ENCODE measurements at places on chromosomes 7 and 10.

- no peak for DNase-seq
These were observed 114.7 kb upstream of the AHR start for GRCh38 chr7:17183630-17184328.

- DNase-seq: no peak
These were observed 95.5 kb downstream of the NKX6-2 start for GRCh38 chr10:132690401-132690800.

- no peak for DNase-seq
These were observed 14.8 kb upstream of the CD36 start for GRCh38 chr7:80623503-80624252.

GRCh38 chr10:131448883-131449282 lies 137.4 kb upstream of the TCERG1L start:
- no peak for DNase-seq

GRCh38 chr7:102069931-102070629 lies 216.6 kb upstream of the SH2B2 start:
- DNase-seq: no peak

- no peak for DNase-seq
These were observed 340.2 kb upstream of the CELF2 start for GRCh38 chr10:10677479-10677878.

DNA sequence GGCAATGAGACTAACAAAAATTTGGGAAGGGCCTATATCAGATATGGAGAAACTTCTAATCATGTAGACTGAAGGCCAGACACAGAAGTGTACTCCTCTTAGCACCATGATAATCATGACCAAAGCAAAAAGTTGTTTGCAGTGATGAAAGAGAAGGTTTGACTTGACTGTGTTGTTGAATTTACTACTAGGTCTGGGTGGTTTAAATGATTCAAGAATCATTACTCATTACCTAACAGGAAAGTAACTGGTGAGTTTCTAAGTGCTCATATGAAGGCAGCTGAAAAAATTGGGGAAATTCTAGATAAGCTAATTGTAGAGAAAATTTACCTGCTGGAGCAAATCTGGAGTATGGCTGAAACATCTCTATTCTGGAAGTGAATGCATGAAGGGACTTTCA lies 451.5 kb upstream of the SORCS1 start:
- no peak for DNase-seq

GRCh38 chr10:123380491-123381085 lies 226.4 kb downstream of the BUB3 start:
- no peak for DNase-seq

DNA sequence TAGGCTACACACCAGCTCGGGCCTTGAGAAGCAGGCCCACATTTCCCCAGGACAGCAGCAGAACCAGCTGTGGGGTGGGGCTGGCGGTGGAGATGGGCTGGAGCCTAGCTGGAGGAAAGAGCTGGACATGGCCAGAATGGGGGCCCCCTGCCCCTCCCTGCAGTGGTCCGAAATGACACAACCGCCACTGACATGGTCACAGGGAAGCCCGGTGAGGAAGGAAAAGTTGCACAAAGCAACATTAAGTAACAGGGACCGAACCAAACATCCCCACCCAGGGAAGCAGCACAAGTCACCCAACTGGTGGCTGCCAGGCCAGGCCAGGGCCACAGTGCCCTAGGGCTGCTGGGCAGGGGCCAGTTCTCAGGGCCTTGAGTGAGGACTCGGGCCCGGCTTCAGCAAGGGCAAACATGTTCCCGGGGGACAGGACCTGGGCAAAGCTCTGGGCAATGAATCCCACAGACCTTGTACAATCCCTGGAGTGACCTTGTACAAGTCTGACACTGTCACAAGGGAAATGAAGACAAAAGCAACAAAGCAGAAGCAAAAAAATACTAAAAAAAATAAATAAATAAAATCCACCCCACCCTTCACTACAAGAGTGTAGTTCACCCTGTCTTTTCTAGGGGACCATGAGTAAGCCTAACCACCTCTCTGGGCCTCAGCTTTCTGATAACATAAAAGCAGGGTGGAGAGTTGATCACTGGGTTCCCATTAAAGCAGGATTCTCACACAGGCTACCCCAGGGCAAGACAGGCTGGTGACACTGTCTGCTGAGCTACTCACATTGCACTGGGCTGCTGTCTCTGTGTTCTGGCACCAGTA lies 33.0 kb downstream of the PSAP start:
- no peak for DNase-seq

DNA sequence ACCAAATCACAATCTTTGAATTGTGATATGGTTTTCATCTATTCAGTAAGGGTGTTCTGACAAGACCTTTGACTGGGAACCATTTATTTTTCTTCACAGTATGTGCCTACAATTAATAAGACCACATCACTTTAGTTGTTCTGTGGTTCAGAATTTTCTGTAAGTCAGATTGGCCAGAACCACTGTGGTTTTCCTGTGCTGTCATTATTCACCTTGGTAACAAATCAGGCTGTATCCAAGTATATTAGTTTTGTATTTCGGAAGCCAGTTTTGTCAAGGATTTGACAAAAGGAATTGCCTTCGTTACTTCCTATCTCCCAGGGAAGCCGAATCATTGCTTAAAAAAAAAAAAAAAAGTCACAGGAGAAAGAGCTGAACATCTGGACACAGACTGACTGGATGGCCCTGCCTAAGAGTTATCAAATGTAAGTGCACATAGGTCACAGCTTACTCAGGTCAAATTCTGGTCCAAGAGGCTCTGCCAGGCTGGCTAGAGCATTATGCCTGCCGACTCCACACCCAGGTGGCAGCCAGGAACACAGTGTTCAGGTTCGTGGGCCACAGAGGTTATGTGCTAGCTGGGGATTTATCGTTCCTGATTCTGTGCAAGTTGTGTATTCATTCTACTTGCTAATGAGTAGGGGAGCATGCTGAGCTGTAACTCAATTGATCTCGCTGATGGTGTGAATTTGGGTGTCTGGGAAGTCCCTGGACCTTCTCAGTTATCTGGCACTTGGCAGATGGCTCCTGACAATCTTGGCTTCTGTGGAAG lies 175.3 kb downstream of the JAZF1 start:
- no peak for DNase-seq

GRCh38 chr10:77514870-77515269 lies 122.7 kb downstream of the KCNMA1 start:
- DNase-seq: no peak

GRCh38 chr10:3828404-3829155 lies 43.6 kb upstream of the KLF6 start:
- no peak for DNase-seq

DNA sequence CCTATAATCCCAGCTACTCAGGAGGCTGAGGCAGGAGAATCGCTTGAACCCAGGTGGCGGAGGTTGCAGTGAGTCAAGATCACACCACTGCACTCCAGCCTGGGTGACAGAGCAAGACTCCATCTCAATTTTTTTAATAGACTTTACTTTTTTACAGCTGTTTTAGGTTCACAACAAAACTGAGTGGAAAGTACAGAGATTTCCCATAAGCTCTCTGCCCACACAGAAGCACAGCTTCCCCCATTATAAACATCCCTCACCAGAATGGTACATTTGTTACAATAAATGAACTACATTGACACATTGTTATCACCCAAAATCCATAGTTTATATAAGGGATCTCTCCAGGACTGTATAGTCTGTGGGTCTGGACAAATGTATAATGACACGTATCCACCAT lies 14.6 kb upstream of the PRRT4 start:
- no peak for DNase-seq

GRCh38 chr10:31927884-31928548 lies 615 bp downstream of the ARHGAP12 start:
- no peak for DNase-seq

DNA sequence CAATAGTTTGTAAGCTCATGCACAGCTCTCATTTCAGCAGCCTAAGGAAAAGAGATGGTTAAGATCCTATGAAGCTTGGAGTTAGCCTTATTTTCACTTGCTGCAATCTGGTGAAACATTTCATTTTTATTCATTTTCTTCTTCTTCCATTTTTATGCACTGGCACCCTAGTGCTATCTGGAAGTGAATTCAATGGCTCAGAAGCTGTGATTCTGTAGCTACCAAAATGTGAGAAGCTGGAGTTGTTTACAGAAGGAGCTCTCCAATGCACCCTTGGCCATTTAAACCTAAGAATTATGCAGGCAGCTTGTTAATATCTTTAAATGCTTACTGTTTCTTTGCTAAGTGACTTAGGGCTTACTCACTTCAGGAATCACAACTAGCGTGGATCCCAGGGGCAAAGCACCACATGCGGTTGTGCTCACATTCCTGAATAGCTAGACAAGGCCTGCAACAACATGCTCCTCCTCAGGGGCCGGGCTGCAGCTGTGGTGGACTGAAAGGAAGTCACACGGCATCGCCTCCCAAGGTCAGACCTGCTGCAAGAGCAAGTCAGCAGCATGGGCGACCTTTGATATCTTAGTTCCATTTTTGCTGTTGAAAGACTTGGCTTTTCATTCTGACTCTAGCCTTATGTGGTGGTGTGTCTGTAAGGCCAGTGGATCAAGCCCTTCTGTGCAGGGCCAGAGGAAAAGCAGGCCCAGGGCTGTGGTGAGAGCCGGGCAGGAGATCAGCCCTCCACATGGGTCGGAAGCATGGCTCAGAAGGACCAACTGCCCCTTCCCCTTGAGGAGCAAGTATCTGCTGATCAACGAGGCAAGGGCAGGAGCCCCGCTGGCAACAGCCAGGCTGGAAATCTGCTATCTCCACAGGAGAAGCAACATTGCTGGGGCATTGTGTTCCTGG lies 91.9 kb upstream of the MBL2 start:
- DNase-seq: no peak

DNA sequence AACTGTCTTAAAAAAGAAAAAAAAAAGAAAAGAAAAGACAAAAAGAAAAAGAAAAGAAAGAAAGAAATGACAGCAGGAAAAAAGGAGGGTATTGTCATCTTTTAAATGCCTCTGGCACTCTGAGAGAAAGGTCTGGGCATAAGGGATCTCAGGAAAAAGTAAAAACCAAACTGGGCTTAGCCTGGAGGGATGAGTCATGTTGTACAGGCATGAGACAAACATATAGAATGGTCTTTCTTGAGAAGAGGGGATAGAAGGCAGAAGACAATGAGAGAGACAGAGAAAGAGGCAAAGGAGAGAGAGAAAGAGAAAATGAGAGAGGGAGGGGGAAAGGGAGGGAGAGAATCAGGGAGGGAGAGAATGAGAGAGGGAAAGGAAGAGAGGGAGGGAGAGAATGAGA lies 32.3 kb upstream of the KCNMA1 start:
- DNase-seq: no peak

- no peak for DNase-seq
These were observed 27.9 kb downstream of the BAIAP2L1 start for GRCh38 chr7:98372993-98373392.

GRCh38 chr7:127908430-127909258 lies 122.6 kb downstream of the LRRC4 start:
- no peak for DNase-seq

DNA sequence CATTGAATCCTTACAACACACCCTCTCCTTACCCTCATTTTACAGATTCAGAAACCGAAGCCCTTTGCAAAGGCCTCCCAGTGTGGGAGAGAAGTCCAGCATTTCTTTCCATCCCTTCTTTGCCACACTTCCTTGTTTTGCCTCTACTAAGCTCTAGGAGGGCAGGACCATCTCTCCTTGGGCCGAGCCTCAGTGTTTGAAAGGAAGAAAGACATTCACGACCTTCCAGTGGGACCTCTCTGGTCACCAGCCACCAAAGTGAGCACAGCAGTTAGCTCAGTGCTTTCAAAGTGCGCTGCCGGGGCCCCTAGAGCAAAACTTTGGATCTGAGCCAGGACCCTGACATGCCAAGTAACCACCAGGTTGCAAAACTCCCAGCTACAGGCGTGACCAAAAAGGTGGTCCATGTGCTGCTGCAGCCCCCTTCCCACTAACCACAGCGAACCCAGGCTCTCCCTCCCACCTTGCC lies 12.4 kb downstream of the CTBP2 start:
- no peak for DNase-seq

- no peak for DNase-seq
These were observed 2.0 kb downstream of the VOPP1 start for GRCh38 chr7:55570218-55570873.

GRCh38 chr10:25694971-25695370 lies 239.1 kb upstream of the MYO3A start:
- DNase-seq: no peak

GRCh38 chr7:28411876-28412662 lies at the start of gene CREB5:
TSS of gene CREB5 (plus strand) at chr7:28412518. CDS start at chr7:28412915, 397 bp downstream.
- DNase-seq: no peak

GRCh38 chr7:99440195-99440594 lies 1.5 kb downstream of the CPSF4 start:
- DNase-seq: no peak

GRCh38 chr10:84846658-84847316 lies 518.4 kb downstream of the CCSER2 start:
- DNase-seq: no peak

DNA sequence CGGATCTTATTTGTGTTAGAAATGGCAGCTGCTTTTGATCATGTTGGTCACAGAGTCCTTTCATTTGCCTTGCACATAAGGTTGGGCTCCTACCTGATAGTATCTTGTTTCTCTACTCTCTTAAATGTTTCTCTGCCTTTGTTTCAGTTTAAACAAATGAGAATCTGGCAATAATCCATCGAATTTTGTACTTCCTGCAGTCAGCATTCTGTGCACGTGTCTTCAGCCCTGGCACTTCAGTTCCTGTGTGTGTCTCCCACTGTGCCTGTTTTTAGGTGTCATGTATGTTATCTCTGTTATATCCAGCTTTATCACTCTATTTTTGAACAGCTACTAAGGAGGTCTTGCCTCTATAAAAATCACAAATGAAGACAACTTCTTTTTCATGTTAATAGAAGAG lies 28.4 kb upstream of the PTER start:
- no peak for DNase-seq

GRCh38 chr10:129953119-129954051 lies 10.7 kb downstream of the EBF3 start:
- DNase-seq: no peak

- DNase-seq: no peak
These were observed 5.3 kb downstream of the EXOC4 start for GRCh38 chr7:133258174-133258573.

DNA sequence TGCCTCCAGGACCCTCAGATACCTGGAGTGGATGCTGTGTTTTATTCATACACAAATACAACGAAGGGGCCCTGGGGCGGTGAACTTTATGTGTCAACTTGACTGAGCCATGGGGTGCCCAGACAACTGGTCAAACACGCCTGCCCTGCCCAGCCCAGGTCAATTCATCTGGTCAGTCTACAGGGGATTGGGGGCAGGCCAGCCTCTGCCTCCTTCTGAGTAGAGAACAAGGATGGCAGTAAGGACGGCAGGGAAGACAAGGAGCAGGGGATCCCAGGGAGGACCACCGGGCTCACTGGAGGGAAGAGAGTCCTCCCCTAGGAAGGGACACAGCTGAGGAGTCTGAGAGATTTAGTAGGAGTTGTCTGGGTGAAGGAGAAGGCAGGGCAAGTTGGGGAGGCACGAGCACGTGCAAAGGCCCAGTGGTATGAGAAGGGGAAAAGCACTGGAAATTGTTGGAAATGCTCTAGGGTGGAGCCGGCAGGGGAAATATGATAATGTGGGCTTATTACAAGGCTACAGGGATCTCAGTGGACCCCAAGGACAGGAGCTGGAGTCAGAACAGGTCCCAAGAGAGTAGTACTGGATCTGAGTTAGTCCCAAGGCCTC lies 63.4 kb downstream of the MYL10 start:
- no peak for DNase-seq

All from activated CD8-positive, alpha-beta memory T cell treated with anti-CD3 and anti-CD28 coated beads for 4 hours (primary cell).